ENCODE measurements at places on chromosomes 5 and 9.

DNA sequence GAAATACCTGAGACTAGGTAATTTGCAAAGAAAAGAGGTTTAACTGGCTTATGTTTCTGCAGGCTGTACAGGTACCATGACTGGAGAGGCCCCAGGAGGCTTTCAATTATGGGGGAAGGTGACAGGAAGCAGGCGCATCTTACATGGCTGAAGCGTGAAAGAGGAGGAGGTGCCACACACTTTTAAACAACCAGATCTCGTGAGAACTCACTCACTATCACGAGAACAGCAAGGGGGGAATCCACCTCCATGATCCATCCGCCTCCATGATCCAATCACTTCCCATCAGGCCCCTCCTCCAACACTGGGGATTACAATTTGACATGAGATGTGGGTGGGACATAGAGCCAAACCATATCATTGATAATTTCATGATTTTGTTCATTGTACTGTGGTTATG, 2.5 kb upstream of the MED27 start:
- no peak for DNase-seq

- DNase-seq = no peak
These were observed 1.8 kb downstream of the MCTP1 start for GRCh38 chr5:95283022-95283615.

GRCh38 chr5:134131578-134132350, 17.3 kb downstream of the TCF7 start:
- no peak for DNase-seq

GRCh38 chr9:134177624-134178393, 13.4 kb upstream of the RNU6ATAC start:
- DNase-seq = no peak

DNA sequence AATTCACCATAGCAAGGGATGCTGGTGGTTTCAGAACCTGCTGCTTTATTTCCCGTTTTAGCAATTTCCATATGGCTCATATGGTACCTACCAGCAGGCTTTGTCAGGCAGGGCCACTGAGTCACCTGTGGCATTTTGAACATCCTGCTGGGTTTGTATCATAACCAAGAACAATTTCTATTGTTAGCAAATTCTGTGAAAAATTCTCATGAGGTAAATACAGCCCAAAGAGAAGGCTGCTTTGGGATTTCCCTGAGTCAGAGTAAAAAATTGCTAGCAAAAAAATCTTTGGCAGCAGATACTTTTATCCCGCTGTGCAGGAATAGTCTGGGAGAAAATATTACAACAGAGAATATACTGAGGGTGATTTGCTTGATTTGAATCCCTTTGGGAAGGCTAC, 52.7 kb downstream of the PRR16 start:
- no peak for DNase-seq

DNA sequence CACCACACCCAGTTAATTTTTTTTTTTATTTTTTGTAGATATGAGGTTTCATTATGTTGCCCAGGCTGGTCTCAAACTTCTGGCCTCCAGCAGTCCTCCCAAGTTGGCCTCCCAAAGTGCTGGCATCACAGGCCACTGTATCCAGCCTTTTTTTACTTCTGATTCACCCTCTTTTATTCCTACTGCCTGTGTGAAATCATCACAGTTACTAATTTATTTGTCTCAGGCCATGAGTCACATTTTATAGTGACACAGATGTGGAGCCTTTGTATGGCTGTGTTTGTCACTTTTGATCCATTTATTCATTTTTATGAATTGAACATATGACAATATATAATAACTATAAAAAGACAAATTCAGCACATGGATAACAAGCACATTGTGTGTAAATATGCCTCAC, 67.1 kb upstream of the SNX2 start:
- no peak for DNase-seq

GRCh38 chr9:38073882-38074281, 4.9 kb upstream of the SHB start:
- DNase-seq = no peak

DNA sequence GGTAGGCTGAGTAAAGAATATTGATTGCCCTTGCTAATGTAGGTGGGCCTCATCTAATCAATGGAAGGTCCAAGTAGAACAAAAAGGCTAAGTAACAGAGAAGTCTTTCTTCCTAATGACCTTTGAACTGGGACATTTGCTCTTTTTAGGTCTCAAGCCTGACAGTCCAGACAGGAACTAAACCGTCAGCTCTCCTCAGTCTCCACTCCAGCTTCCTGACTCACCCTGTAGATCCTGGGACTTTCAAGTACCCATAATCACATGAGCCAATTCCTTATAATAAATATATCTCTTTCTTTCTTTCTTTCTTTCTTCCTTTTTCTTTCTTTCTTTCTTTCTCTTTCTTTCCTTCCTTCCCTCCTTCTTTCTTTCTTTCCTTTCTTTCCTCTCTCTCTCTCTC, 479.5 kb upstream of the PAPPA start:
- no peak for DNase-seq

DNA sequence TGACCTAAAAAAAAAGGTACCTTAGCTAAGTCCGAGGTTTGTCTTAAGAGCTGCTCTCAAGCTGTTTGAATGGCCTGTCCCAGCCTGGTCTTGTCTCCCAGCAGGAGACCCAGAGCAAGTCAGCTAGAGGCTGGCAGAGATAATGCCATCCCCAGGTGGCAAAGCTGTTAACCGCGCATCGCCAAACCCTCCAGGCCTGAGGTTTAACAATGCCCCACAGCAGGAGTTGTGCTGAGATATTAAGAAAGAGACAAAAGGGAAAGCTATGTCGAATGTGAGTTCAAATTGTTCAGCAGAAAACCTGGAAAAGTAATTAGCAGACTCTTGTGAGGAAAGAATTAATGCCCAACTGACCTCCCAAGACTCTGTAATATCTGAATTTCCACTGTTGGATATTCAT, 187.1 kb downstream of the FSTL4 start:
- no peak for DNase-seq

DNA sequence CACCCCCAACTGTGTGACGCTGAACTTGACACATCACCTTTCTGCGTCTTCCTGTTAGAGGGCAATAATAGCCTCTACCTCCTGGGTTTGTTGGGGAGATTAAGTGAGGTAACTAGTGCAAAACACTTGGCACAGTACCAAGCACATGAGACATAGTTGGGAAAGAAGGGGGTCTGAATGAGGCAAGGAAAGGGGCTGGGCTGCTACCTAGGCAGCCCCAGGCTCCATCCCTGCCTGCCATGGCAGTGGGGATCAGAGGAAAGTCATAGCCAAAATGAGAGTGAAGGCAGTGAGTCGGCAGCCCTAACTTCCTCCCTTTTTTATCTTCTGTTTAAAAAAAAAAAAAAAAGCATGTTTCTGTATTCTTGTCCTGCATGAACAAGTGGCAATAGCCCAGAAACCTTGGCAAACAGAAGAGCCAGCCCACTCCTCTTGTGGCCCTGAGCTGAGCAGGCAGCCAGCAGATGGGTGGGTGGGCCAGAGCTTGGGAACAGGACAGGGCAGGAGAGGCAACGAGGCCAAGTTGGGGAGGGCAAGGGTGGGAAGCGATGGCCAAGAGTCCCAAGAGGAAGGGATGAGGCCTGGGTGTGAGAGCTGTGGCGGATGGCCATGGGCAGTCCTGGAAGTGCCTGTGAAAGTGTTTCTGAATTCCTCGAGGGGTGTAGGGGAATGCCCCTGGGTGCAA, 11.4 kb downstream of the CAMK2A start:
- DNase-seq = no peak

DNA sequence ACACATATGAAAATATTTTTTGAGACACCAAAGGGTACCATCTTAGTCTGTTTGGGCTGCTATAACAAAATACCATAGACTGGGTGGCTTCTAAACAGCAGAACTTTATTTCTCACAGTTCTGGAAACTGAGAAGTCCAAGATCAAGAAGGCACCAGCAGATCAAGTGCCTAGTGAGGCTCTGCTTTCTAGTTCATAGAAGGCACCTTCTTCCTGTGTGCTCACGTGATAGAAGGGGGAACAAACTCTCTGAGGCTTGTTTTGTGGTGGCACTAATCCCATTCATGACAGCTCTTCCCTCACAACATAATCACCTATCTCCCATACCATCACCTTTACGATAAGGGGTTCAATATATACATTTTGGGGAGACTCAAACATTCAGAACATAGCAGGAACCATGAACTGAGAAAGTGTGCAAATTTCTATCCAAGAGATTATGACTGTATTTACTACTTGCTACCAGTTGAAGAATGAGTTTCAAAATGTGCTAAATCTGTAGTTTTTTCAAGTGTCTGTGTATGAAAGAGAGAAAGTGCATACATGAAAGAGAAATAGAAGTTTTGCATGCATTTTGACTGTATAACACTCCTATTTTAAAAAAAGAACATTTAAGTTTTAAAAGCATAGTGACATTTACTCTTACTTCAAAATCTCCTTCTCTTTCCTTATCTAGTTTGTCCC, 207.3 kb downstream of the PARP8 start:
- no peak for DNase-seq

DNA sequence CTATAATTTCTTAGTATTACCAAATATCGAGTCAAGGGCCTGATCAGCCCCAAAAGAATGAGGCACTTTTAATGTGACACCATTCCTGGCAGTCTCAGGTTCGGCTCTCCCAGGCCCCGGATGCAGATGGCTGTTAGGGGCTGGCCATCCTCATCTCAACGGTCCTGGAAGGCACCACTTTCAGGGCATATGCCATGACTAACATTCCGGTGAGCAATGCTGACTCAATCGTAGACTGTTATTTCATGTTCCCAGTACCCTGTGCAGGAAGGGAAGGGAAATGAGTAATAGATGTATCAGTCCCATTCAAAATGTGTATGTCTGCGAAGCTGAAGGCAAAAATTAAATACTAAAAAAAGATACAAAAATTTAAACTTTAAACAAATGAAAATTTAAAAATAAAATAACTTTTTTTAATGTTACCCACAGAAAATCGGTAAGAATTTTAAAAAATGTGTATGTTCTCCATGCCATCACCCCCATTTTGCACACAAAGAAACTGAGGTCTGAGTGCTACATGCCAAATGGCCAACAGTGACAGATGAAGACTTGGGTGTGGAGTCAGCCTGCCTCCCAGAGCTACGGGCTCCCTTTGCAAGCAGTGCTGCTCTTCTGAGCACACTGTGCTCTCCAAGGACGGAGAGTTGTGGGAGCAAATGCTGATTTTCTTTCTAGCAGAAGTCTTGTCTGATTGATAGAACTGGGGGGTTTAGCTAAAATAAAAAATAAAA, 79.0 kb downstream of the GLDC start:
- peak; percentile 43 for DNase-seq

DNA sequence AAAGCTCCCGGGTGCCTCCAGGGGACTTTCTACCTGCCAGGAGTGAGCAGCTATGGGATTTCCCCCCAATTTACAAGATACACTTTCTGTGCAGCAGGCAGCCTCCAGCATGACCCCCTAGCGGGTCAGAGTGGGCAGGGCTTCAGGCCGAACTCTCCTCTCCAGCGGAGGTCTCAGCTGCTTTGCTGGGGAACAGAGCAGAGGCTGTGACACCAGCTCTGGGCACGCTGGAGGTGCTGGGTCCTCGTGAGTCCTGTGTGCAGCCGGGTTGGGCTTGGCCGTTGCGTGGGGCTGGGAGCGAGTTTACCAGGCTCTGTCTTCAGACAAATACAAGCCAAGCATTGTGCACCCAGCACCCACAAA, 2.9 kb downstream of the NRARP start:
- no peak for DNase-seq

- DNase-seq = peak; percentile 52
These were observed 1.2 kb upstream of the INSL6 start for GRCh38 chr9:5186416-5187169.

GRCh38 chr5:151799407-151799806, 27.7 kb downstream of the G3BP1 start:
- DNase-seq = peak; percentile 11

- DNase-seq = no peak
These were observed 21.2 kb downstream of the CAST start for GRCh38 chr5:96683392-96683791.

GRCh38 chr5:87829217-87829551, 416.5 kb upstream of the CCNH start:
- DNase-seq = no peak

GRCh38 chr5:10645671-10646070, 81.8 kb downstream of the ANKRD33B start:
- no peak for DNase-seq

DNA sequence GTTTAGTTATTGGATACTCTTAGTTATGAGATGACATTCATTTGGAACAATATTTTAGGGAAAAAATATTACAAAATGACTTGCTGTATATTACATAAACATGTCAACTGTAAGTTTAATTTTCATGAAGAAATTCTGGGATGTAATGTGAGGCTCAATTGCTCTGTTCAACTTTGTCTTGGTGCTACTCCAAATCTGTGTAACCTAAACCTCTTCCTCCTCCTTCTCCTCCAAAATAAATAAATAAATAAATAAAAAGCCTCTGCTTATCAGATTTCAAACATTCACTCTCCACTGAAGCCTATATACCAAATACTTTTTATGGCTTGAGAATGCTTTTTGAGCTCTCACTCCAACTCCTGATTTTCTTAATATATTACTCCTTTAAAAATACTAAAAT, 27.7 kb downstream of the ACTBL2 start:
- no peak for DNase-seq

DNA sequence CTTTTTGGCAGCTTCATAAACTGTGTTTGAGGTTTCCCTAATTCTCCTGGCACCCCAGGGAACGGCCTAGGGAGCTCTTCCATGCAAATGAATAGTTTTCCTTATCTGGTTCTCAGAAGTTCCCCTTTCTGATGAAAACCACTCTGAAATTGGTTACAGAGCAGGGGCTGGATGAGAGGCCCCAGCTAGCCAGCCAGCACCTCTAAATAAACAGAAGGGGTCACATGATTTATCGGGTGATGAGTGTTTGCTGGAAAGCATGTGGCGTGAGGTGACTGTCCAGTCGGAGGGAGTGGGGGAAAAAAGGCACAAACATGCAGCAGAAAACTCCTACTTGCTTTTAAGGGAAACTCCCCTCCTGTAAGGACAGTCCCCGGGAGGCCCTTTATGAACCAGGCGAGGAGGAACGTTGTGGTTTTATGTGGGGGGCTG, 261.2 kb upstream of the ANKRD55 start:
- no peak for DNase-seq

- no peak for DNase-seq
These were observed 493.4 kb upstream of the COX7C start for GRCh38 chr5:86124333-86124732.

- DNase-seq = no peak
These were observed 195.6 kb downstream of the PLK2 start for GRCh38 chr5:58264276-58264675.

DNA sequence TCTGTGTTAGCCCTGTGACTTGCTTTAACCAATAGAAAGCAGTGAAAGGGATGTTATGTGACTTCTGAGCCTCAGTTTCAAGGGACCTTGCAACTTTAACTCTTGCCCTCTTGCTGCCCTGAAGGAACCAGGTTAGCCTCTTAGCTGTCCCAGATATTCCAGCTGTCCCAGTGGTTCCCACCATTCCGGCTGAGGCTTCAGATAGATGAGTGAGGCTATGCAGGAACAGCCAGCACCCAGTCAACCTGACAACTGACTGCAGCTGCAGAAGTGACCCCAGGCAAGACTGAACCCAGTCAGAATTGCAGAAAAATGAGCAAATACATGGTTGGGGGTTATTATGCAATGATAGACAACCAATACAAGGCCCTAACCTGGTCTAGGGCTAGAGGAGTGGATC, 10.4 kb upstream of the CDC23 start:
- no peak for DNase-seq

- DNase-seq = no peak
These were observed 63.8 kb downstream of the EHMT1 start for GRCh38 chr9:137682428-137683105.
